H9 (cell line): ENCODE measurements at places on chromosomes 2 and 18. TPM values are rescaled to one million over a fixed set of nuclear protein-coding genes. Genes with fewer than 3 reads are reported as not detected.

MC5R gene
- total RNA-seq, result not detected in 2 replicates

DNA sequence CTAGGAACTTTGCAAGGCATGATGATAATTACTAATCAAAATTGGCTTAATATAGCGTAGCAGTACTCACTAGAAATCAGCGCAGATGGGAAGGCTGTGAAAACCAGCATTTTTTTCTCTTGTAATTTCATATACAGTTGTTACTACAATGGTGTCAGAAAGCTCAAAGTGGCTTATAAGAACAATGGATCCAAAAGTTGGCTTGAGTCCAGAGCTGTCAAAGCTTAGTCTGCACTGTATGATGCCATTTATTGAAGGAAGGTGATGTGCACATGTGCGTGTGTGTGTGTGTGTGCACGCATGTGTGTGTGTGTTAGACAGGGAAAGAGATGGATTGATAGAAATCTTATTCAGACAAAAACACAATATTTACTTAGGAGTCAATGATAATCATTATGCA lies 341.3 kb downstream of the TGIF1 start:
- no peak for DNase-seq

OXER1 gene
- 1.6 TPM in 2 replicates for total RNA-seq

GREB1 gene
- total RNA-seq, result 15.3 and 16.5 TPM in 2 replicates

GRCh38 chr2:202486351-202486750 lies 110.2 kb downstream of the BMPR2 start:
- DNase-seq, result no peak
